Stimulated activated CD4-positive, alpha-beta T cell treated with anti-CD3 and anti-CD28 coated beads, Interleukin-4, amount 100 ng/mL, for 1 hour (primary cell): ENCODE measurements at places on chromosomes 16 and 17.
A peak's percentile ranks its signal among the peaks of the same experiment; 100 is the strongest.

DNA sequence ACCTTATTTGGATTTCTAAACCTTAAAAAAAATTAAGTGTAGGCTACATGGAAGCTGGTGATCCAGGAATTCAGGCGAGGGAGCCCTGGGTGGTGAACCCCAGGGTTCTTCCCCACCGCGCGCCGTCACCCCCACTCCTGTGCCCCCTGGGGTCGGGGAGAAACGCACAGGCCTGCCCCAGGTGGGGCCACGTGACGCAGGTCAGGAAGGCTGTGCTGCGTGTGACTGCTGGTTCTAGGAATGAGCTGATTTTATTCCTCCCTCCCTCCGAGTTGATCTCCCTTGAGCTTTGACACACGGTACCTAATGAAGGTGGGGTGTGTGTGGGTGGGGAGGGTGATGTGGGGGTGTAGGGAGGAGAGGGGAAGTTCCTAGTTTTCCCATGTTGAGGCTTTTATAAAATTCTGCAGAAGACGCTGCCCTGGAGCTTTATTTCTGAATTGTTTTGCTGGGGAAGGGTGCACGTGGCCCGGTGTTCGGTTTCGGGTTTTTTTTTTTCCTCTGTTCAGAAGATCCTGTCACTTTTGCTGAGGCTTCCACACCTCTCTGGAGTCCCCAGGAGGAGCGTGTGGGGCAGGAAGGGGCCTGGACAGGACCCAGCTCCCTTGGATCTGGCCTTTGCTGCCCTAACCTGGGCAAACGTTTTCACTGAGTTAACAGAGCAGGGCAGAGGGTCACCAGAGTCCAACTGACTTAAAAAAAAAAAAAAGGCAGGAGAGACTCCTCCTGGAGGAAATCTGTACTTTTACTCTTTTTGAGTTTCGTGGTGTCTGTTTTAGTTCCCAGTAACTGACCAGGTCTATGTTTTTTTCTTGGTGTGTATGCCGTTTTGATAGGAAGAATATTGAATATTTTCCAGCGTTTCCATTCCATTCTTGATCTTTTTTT, 55.8 kb upstream of the GSE1 start:
- DNase-seq: peak; percentile 56

GRCh38 chr16:50457423-50457822, 88.6 kb upstream of the BRD7 start:
- DNase-seq: no peak

DNA sequence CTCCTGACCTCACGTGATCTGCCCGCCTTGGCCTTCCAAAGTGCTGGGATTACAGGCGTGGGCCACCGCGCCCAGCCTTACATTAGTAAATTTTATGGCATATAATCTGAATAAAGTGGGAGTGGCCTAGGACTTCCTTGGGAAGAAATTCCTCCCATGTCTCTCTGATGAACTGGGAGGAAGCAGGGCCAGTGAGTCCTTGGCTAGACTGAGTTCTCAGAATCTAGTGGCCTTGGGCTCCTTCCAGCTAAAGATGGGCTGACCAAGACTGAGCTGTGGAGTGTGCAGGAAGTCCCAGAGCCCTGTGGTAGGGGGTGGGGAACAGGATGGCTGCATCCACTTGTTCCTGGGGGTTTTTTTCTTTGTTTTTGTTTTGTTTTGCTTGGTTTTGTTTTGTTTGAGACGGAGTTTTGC, 10.0 kb upstream of the NAGLU start:
- no peak for DNase-seq

- DNase-seq: peak; percentile 33
These were observed 16.6 kb downstream of the LDHD start for GRCh38 chr16:75099738-75100602.

DNA sequence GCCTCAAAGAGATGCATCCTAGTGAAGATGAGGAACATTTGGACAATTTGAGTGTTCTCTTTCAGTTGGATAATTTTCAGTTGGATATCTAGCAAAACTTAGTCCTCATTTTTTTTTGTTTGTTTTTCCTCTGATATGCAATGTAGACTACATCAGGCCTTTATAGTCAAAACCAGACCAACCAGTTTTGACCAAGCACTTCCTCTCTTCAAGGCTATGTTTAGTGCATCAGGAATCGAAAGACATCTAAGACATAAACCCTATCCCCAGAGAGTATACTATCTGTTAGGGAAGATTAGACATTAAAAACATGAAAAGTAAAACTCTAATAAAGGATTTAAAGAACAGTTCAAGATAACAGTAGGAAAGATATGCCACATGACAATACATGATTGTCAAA, 256.1 kb downstream of the IRX3 start:
- DNase-seq: no peak

GRCh38 chr17:75834279-75834920, 9.8 kb downstream of the UNC13D start:
- DNase-seq: no peak
